ENCODE measurements at places on chromosomes 4 and X. TPM values are rescaled to one million over a fixed set of nuclear protein-coding genes. Genes with fewer than 3 reads are reported as not detected.

GRCh38 chr4:152454398-152455011 is 81.4 kb downstream of the FBXW7 start:
- ATAC-seq, result no peak

GRCh38 chr4:184514121-184514988 is 40.0 kb upstream of the IRF2 start:
- ATAC-seq, result peak; percentile 94

NEUROG2 gene
- total RNA-seq, result not detected

FAM53A gene
- 2.6 TPM for total RNA-seq

Data from activated T-helper 17 cell treated with anti-CD3 and anti-CD28 coated beads, Interleukin-2, amount 50 U/mL, for 72 hours (primary cell).